ENCODE measurements at places on chromosomes 7 and 10.
A peak's percentile ranks its signal among the peaks of the same experiment; 100 is the strongest.

DNA sequence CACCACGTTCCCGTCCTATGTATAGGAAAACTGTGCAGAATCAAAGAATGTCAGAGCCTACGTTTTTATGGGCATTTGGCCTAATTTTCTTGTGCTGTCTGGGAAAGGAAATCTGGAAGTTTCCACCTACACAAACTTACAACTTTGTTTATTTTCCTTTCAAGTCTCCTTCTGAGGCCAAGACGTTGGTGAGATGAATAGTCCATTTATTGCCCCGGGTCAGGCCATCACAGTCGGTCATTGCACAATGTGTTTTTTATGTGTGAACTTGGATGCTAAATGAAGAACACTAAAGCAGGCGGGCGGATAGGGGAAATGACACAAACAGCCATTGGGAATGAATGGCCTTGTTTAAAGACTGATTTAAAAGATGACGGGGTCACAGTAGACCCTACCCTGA is 38.6 kb downstream of the TRIL start:
- DNase-seq, result no peak

- no peak for DNase-seq
Observed at GRCh38 chr7:5703572-5704533, 77.6 kb downstream of the RNF216 start.

DNA sequence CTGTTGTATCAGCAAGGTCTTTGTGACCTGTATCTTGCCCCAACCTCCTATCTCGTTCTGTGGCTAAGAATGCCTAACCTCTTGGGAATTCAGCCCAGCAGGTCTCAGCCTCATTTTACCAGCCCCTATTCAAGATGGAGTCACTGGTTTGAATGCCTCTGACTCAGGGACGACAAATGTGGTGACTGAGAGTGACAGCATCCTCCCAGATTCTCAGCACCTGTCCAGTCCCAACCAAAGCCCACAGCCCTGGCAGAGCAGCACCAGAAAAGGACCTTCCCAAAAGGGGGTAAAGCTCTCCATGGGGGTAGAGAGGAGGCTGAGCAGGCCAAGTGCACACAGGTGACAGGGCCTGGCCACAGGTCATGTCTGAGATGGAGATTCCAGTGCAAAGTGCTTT is 35.4 kb upstream of the GPAM start:
- no peak for DNase-seq

DNA sequence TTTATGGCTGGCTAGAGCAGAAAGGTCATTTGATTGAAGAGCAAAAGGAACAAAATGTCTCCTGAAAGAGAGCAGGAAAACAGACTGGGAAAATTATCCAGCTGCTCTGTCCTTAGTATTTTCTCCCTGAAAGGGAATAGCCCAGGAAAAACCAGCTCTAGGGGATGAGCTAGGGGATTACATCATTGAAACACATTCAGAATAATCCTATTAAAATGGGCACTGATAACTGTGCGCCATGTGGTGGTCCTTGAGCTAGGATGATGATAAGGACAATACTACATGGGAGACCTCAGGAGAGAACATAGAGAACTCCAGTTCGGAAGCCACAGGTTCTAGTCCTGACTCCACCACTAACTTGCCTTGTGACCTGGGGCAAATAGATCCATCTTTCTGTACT is 873.8 kb downstream of the TYW1 start:
- no peak for DNase-seq

DNA sequence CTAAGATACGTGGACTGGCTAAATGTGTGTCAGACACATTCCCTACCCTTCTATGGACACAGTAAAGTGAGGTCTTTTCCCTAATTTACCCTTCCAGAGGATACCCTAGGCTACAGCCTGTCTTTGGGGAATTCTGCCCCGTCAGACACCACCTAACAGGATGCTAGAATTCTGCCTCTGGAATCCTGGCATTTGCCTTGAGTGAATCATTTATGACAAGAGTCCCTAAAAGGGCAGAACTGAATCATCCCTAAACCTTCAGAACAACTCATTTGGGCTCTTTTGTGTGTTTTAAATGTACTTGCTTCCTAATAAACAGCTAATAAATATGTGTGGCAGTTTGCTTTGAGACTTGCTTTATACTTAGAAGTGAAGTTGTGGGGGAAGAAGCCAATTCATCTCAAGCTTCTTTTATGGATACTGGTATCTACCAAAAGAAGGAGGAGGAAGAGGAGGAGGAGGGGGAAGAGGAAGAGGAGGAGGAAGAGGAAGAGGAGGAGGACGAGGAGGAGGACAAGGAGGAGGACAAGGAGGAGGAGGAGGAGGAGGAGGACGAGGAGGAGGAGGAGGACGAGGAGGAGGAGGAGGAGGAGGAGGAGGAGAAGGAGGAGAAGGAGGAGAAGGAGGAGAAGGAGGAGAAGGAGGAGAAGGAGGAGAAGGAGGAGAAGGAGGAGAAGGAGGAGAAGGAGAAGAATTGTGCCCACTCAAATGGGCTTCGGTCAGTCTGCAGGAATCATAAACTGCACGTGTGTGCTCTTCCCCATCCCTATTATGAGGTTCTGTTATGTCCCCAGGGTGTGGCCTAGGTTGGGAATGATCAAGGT is 27.1 kb downstream of the PARP12 start:
- DNase-seq, result peak; percentile 37

GRCh38 chr10:27355918-27356573 is 115.4 kb upstream of the ACBD5 start:
- no peak for DNase-seq

- no peak for DNase-seq
Observed at GRCh38 chr7:138773817-138774216, 24.0 kb upstream of the TMEM213 start.

Measured in astrocyte of the spinal cord (primary cell).